ENCODE measurements at places on chromosomes 3 and 15. TPM values are rescaled to one million over a fixed set of nuclear protein-coding genes. Genes with fewer than 3 reads are reported as not detected.

GRCh38 chr3:157754451-157754850 lies 251.2 kb upstream of the VEPH1 start:
- DNase-seq: no peak

GRCh38 chr3:178043084-178043483 lies 493.2 kb upstream of the KCNMB2 start:
- no peak for DNase-seq

DNA sequence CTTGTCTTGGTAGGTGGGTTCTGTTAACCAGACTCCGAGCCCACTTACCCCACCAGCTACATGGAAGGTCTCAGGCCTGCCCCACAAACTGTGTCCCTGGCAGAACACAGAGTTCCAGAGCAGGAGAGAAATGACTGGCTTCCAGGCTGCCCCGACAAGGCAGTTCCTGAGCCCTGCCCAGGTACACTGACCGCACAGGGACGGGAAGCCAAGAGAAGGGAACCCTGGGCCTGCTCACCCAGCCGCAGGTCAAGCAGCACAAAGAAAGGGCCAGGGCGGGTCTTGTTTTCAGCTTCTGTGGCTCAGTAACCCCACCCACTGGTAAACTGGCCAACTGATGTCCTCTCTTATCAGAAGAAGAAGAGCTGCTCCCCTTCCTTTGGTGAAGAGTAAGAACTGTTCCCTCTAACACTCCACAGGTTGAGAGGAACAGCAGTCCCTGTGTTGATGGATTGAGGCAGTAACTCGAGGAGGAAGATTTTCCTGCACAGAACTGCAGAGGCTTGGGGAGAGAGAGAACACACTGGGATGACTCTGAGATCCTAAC lies 68.4 kb downstream of the CRTC3 start:
- DNase-seq: no peak

SAXO2 gene
- 5.8 TPM for total RNA-seq

DNA sequence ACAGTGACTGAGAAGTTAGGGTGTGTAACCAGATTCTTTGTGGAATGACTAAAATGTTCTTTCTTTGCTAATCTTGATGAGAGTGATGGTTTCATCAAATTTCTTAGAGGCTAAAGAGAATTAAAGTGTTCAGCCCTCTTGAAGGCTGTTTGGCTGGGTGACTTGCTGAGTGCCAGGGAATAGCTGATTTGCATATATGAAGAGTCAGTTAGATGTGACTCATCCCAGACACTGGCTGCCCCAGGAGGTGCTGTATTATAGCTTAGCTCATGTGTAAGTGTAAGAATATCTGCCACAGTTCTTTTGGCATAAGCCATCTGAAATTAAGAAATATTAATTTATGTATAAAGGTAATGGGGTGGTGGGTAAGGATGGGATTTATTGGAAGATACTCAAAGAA lies 535.1 kb downstream of the NLGN1 start:
- DNase-seq: no peak

HIGD2B gene
- total RNA-seq: not detected

DNA sequence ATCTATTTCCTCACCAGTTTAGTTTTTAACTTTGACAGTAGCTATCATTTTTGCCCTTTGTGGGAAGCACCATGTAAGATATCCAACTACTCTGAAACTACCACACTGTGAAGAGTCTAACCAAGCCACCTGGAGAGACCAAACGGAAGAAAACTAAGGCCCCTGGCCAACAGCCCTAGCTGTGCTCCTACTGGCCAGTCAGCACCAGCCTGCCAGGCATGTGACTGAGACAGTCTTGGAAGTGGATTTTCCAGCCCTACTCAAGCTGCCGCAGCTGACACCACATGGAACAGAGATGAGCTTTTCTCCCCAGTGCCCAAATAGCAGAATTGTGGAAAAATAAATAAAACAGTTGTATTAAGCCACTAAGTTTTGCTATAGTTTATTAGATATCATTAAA lies 2.9 kb upstream of the TBC1D5 start:
- DNase-seq: no peak

ROBO2 gene
- total RNA-seq: 22.7 TPM

APOD gene
- 0.57 TPM for total RNA-seq

DNA sequence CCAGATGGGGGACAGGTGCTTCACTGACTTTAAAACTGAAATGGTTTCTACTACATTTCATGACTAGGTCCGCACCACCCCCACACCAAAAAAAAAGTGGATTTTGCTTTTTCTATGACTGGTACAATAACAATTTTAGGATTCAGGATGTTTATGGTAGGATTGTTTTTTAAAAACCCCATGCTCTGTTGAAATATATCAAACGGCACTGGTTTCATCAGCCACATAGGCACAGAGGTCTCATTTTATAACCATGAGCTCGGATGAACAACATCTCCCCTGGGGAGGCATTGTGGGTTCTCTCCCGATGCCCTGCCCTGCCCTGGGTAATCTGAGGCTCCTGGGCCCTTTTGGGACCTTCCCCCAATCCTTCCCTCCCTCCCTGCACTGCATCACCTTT lies 202.7 kb upstream of the KBTBD8 start:
- DNase-seq: no peak

GRCh38 chr15:56208641-56209155 lies 35.0 kb downstream of the RFX7 start:
- DNase-seq: no peak

DNA sequence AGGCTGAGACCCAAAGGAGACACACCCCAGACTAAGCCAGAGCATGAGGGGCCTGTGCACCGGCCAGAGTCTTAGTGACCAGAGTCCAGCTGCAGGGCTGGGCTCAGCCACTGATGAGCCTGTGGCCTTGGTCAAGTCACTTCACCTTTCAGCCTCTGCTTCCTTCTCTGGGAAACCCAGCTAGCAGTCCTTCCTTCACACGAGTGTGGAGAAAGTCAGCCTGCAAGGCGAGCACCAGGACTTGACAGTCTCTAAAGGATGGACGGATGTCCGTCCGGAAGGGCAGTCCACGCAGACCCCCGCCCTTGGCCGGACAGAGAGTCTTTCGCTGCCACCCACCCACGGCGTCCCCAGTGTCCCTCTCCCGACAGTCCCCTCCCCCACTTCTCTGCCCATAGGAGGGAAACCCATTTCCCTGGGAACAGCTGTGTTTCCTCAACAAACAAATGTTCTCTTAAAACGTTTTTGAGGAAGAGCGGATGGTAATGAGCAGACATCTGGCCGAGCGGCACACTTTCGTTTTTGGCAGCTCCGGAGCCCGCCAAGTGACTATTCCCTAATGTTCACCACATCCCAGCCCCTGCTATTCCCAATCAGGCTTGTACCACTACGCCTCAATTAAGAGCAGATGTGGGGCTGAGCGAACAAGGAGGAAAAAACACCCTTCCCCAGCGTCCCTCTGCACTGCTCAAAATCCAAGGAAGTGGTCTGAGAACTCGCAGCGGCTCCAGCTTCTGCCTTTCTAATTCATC lies 129.1 kb upstream of the SMAD3 start:
- DNase-seq: no peak

DNA sequence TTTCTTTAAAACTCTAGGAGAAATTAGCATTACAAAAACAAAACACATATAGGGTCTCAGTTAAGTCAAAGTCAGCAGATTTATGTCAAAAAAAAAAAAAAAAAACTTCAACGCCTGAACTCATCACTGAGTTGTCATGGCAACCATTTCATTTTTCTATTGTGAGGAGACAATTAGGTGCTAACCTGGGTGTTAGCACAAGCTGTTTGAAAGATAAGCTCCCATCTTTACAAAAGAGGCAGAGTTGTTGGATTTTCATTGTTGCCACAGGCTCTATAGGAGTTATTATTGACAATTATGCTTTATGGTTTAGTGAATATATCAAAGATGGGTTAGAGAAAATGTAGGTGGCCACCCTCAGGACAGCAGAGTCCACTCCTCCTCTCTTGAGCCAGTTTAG lies 806.9 kb downstream of the GRM7 start:
- no peak for DNase-seq

DNA sequence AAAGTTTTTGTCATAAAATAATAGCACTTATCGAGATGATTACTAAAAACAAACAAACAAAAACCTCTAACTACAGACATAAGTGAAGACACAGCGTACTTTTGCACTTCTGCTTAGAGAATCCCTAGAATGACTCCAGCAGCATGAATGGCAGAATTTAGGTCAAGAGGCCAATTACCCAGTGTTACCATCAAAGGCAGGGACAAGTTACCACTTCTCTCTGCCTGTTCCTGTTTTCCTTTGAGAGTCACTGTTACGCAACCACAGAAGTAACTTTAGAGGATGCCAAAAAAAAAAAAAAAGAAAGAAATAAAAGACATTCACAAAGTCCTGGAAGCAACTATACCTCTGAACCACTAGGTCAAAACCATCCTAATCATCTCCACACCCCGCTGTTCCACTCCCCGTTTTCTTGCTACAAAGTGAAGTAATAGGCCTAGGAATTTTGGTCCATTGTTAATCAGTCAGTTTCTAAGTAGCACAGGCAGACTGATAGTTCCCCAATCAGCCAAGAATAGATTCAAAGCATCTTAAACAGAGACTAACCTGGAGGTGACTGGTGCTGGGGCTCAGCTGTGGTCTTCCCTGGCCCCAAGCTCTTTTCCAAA lies 41.9 kb downstream of the FMN1 start:
- no peak for DNase-seq

GRCh38 chr3:137998121-137999042 lies 11.6 kb upstream of the CLDN18 start:
- DNase-seq: no peak

GRCh38 chr3:112967828-112968227 lies 7.1 kb downstream of the CD200R1 start:
- no peak for DNase-seq
